ENCODE measurements at places on chromosomes 2 and 18.

DNA sequence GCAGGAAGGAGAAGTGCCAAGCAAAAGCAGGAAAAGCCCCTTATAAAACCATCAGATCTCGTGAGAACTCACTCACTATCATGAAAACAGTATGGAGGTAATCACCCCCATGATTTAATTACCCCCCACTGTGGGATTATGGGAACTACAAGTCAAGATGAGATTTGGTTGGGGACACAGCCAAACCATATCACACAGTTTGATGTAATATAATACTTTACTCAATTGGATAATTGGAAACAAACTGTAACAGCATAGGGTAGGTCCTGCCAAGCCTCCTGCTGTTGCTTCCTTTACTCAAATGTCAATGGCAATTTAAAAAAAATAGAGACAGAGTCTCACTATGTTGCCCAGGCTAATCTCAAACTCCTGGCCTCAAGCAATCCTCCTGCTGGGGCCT is 15.5 kb upstream of the METTL21A start:
- DNase-seq = no peak

DNA sequence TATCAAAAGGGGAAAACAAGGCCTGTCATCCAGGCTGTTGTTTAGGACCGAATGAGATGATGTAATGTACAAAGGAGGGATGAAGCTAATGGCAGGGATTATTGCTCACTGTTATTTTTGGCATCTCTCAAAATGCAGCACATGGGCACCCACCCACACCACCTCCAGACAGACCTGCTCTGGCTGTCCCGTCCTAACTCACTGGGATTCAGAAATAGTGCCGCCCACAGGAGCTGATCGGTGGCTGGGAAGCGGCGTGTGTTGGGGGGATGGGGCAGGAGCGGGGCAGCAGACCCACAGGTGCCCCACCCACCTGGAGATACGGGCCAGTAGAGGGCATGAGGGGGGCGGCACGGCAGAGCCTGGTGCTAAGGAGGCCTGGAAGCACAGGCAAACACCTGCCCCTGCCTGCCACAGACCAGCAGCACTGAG is 52.2 kb downstream of the CRACDL start:
- DNase-seq = no peak

DNA sequence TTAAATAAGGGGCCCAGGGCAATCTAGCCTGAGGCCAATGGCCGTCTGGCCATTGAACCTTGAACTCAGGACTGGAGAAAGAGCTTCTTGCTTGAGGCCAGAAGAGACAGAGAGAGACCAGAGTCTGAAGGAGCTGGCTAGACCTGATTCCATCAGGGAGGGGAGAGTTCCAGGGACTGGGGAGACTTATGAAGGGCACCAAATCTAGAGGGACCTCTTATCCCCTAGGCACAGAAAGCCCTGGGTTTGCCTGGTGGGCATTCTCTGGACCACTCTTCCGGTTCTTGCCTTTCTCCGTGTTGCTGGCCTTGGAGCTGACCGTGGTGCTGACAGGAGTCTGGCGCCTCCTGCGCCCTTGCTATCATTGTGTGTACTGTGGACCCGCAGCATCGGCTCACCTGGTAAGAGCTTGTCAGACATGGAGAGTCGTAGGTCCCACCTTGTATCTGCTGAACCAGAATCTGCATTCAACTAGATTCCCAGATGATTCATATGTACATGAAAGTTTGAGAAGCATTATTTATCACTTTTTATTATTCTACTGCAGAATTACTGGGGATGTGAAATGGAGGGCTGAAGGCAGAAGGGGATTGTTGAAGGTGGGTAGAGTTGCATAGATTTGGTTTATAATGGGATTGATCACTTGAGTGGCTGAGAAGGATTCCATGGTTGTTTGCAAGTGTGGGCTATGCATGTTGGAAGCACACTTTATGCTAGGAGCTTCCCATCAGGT is 4.3 kb upstream of the TRPM8 start:
- DNase-seq = peak; percentile 52

DNA sequence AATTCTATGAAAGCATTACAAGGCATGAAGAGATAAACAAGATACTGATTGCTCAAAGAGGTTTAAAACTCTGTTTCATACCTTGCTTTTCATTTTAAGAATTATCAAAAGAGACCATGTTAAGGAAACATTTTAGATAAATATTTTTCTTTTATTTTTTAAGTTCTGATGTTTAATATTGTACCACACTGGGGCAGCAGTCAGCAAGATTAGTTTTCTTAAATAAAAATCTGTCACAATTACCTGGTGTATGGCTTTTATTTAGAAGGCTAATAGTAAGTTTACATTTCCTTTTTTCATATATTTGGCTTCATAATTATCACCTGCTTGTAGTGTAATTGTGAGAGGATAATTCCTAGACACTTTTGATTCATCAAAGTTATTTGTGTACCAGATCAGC is 46.4 kb downstream of the ZNF804A start:
- DNase-seq = peak; percentile 21

DNA sequence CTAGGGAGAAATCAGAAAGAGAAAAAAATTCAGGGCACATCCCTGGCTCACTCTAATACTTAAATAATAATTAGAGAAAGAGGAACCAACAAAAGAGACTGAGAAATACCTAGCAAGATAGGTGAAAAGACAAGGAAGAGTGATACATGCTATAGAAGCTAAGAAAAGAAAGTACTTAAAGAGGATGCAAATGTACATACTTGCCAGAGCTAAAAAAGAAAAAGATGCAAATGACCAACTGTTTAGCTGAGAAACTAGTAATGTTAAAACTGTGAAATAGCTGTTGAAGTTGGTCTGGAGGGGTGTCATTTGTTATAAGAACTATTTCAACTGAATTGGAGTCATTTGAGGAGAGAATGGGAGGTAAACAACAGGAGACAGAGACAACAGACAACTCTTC is 412.2 kb downstream of the SPAG16 start:
- DNase-seq = no peak

DNA sequence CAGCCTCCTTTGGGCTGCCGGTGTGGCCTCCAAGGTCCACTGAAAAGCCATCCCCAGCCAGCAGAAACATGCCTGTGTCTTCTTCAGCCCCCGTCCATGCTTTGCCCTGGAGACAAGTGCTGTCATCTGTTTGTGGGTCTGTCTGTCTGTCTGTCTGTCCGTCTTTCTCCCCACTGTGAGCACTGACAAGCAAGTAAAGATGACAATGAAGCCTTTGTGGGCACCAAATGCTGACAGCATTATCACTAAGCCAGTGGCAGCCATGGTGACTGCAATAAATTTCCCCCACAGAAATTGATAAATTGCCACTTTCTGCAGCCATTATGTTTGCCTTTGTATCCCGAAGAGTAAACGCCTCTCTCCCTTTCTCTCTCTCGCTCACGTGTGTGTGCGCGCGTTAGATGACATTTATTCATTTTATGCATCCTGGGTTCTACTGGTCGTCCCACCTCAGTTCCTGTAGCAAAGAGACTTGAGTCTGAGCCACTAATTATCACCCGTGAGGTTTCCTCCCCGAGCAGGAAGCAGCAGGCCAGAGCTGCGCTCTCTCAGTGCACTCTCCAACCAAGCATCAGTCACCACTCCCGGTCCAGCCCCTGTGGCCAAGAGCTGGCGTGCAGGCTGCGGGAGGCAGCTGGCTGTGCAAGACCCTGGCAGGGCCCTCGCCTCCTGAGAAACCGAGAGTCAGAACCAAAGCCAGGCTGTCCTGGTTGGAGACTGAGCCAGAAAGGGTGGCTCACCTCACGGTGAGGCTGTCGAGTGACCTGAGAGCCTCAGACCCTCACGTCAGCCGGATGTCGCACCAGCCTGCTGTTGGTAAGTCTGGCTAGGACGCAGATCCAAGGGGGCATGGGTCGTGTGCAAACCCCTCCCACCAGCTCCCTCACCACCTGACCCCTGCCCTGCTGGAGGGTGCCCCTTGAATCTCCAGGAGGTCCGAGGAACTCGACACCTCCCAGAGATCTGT is 6.9 kb downstream of the STEAP3 start:
- peak; percentile 58 for DNase-seq

DNA sequence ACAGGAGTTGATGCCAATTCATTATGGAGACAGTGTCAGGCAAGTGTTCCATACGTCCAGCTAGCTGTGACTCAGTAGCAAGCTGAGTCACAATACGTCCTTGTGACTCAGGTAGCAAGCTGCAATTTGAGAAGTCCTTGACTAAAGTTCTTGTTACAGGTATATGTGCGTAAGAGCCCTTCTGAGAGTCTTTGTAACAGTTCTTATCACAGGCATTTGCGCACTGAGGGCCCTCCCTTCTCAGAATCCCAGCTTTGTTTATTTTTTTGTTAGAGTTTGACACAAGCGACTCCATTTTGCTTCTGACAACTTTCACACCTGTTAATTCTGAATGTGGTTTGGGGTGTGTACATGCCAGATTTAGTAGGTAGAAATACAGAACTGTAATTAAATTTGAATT is 20.1 kb upstream of the ACMSD start:
- DNase-seq = no peak

GRCh38 chr2:231996797-231997540 is 35.5 kb downstream of the DIS3L2 start:
- DNase-seq = no peak

- peak; percentile 52 for DNase-seq
Measured at GRCh38 chr2:9800975-9801726, 42.1 kb upstream of the TAF1B start.

GRCh38 chr2:98555696-98556095 is 52.6 kb downstream of the COA5 start:
- DNase-seq = no peak

DNA sequence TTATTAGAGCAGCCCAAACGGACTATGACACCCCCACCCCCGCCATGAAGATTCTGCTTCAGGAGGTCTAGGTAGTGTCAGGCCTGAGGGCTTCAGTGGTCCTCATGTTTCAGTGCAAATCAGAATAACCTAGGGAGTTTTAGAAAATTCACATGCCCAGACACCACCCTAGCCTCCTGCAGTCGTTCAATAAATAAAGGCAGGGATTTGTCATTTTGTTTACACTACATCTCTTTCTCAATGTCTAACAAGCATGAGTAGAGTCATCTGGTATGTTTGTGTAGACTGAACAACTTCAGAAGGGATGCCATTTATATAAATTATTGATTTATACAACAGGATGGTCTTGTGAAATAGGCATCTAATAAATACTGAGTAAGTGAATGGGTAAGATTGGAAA is 112.1 kb upstream of the SERPINE2 start:
- DNase-seq = no peak

GRCh38 chr2:12044857-12045256 is 298.4 kb downstream of the LPIN1 start:
- no peak for DNase-seq

- peak; percentile 98 for DNase-seq
Measured at GRCh38 chr2:219218732-219219701, at the start of gene ABCB6. Gene ABCB6, minus strand, starts transcription at chr2:219218958. Its CDS starts 285 bp downstream, at chr2:219218673.

DNA sequence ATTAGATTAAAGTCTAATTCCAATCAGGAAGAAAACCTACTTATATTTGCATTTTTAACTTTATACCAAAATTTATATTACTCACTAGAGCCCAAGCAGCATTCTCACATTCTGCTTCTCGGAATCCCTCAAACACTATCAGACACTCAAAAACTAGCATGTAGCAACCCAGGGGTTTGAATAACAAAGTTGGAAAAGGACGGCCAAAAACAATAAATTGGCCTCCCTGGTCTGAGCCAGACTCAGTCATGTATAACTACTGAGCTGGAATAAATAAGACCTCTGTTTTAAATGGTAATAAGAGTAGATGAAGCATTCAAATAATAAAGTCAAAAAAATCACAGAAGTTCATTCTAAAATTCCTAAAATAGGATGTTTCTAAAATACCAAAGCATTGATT is 290.9 kb downstream of the IRS1 start:
- DNase-seq = no peak

- DNase-seq = peak; percentile 45
Measured at GRCh38 chr2:39469807-39470206, 32.7 kb upstream of the MAP4K3 start.

- DNase-seq = no peak
Measured at GRCh38 chr18:22946217-22946616, 13.1 kb downstream of the RBBP8 start.

- DNase-seq = no peak
Measured at GRCh38 chr2:9753665-9754531, 89.4 kb upstream of the TAF1B start.

GRCh38 chr18:11500153-11501122 is 109.0 kb upstream of the SLC35G4 start:
- DNase-seq = peak; percentile 89

GRCh38 chr2:117514371-117514770 is 300.1 kb upstream of the DDX18 start:
- no peak for DNase-seq

DNA sequence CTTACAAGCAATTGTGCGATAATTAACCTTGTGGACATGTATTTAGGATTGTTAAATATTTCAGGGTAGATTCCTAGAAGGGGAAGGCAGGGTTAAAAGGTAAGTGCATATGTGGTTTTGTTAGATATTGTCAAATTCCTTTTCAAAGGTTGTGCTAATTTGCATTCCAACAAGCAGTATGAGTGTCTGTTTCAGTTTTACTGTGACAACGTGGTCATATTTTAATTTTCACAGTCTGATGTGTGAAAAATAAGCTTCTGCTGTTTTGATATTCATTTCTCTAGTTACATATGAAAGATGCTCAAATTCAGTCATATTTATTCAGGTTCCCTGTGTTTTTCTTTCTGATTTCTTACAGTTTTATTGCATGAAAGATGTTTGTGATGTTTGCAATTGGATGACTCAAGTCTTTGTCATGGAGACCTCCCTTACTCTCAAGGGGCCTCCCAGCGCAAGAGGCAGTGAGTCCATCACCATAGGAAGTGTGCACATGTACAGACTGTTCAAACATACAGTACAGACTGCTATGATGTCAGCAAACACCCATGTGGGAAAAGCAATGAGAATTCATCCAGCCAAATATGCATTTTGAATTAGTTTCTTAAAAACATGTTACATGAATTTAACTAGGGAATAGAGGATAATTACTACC is 310.8 kb downstream of the GALR1 start:
- DNase-seq = no peak

DNA sequence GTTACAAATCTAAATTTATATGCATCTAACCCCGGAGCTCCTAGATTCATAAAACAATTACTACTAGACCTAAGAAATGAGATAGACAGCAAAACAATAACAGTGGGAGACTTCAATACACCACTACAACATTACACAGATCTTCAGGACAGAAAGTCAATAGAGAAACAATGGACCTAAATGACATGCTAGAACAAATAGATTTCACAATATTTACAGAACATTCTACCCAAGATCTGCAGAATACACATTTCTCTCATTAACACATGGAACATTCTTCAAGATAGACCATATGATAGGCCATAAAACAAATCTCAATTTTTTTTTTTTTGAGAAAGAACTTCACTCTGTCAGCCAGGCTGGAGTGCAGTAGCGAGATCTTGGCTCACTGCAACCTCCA is 37.8 kb downstream of the COPS9 start:
- no peak for DNase-seq
